ENCODE measurements at places on chromosomes 3 and 15. TPM values are rescaled to one million over a fixed set of nuclear protein-coding genes. Genes with fewer than 3 reads are reported as not detected.

The NCK1 gene
- polyA plus RNA-seq = 34.8 TPM

The GOLGA8T gene
- not detected for polyA plus RNA-seq

DNA sequence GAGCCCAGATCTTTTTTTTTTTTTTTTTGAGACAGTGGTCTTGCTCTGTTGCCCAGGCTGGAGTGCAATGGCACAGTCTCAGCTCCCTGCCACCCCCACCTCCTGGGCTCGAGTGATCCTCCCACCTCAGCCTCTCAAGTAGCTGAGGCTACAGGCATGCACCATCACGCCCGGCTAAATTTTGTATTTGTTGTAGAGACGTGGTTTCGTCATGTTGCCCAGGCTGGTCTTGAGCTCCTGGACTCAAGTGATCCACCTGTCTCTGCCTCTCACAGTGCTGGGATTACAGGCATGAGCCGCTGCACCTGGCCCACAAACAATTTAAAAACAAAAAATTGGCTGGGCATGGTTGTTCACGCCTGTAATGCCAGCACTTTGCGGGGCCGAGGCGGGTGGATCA, 22.6 kb upstream of the SLC6A6 start:
- no peak for DNase-seq

The CPNE4 gene
- 0.50 TPM for polyA plus RNA-seq

DNA sequence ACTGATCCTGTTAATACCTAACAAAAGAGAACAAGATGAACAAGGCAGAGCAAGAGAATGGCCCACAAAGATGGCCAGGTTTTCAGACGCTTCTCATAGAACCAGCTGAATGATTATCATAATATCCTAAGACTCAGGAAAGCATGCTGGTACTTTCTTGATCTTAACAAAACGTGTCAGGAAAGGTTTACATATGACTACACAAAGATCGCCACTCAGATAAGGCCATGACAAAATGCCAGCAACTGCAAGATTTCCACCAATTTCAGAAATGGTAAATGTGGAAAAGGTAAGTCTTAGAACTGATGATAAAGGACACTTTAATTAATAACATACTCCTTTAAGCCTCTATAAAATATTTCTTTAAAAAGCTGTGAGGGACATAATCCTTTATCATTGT, 108.8 kb downstream of the DLG1 start:
- DNase-seq = no peak

DNA sequence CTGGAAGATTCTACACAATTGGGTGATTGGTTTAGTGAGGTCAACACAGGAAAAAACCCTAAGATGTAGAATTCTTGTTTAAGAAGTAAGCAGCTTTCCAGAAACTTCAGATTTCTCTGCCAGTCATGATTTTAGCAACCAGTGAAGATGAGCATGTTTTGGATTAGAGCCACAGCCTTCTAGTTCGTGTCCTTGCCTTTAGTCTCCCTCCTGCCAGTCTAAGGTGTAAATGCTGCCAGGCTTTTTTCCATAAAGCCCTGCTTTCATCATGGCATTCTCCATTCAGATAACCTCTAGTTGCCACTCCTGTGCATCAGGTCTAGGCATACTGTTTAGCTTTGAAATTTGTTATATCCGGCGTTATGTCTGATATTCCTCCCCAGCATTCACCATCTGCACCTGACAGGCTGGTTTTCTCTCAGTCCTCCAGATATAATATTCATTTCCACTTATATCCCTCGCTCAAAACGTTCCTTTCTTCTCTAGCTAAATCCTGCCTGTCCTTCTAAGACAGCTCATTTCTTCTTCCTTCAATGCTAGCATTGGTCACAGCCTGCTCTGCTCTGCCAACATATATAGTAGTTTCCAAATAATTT, 37.4 kb downstream of the SYN2 start:
- DNase-seq = no peak

DNA sequence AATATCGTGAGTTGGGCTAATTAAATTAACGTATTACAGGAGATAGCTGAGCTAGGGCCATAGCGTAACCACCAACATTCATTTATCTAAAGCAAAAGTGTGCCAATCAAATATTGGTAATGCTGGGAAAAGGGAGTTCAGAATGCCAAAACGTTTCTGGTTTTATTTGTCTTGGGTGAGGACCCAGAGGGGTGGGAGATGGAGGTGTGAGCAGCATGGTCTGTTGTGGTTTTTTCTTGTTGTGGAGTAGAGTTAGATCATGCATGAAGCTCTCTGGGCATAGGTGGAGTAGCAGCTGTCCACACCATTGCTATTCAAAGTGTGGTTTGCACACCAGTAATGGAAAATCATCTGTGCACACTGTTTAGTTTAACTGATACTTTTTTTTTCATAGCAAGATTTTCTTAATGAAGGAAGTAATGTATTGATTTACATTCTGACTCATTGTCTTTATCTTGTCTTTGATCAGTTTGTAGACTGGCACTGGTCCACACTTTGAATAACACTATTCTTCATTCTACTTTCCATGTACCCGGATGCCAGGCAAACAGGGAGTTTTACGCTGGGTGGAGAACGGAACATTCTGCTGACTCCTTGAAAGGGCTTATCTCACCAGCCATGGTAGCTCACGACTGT, 50.8 kb upstream of the CRTC3 start:
- DNase-seq = no peak

DNA sequence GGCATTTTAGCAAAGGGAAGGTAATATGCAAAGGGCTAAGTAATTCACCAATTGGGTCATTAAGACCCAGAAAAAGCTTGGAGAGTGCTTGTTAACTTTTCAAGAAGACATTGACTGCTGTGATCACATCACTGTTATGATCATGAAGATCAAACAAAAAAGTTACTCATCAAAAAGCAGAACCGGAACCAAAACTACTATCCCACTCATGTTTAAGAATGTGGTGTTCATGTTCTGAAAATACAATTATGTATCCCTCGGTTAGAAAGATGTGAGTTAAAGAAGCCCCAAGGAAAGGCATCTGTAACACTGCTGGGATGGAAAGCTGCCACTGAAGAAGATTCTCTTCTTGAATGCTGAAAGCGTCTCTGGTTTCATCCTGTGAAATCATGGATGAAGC, 32.6 kb downstream of the BBX start:
- DNase-seq = no peak

The PRRT3 gene
- polyA plus RNA-seq = 3.7 TPM
